Suppressor macrophage treated with lipopolysaccharide for 1 hour (primary cell): ENCODE measurements at places on chromosomes 4 and X.
A peak's percentile ranks its signal among the peaks of the same experiment; 100 is the strongest.

GRCh38 chr4:81257816-81258215 is 42.8 kb upstream of the PRKG2 start:
- DNase-seq = no peak

DNA sequence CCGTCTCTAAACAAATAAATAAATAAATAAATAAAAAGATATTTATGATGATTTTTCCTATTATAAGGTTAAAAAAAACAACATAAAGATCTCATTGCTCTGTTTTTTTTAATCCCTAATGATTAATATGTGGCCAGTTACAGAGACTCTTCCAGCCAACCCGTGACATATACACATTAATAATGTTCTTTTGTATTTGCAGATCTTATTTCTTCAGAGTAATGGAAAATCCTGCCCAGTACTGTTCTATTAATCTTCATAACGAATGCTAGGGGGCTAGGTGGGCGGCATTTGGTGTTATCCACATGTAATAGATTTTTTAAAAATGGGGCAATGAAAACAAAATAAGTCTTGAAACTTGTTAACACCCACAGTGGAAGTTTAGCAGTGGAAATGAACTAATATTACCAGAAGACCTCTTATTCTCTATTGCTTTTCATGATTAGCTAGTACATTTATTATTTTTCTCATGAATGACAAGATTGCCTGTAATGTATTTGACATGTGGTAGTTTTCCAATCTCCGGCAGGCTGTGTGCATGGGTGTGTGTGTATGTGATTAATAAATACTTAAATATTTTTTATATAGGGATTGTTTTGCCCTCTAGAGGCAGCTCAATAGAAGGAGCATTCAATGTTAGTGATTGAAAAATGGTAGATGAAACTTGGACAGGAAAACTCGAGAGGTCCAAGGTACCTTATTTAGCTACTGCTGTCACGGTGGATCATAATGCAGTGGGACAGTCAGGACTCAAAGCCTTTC is 457.4 kb downstream of the IL1RAPL1 start:
- no peak for DNase-seq

GRCh38 chr4:109764376-109764775 is 34.5 kb upstream of the PLA2G12A start:
- no peak for DNase-seq

DNA sequence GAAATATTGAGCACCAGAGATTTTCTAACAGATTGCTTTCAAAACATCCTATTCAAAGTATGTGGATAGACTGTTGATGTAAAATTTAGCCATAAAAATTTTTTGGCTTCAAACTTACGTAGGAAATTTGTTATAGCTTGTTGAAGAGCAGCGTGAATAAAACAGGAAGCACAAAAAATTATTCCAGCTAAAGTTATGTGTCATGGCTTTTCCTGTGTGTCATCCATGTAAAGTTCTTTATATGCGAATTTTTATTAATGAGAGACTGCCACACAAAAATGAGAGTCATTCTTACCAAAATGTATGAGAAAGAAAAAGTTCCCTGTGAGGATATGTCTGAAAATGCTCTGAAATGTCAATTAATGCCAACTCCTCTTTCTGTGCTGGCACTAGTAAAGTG is 19.5 kb downstream of the EPGN start:
- DNase-seq = peak; percentile 85

DNA sequence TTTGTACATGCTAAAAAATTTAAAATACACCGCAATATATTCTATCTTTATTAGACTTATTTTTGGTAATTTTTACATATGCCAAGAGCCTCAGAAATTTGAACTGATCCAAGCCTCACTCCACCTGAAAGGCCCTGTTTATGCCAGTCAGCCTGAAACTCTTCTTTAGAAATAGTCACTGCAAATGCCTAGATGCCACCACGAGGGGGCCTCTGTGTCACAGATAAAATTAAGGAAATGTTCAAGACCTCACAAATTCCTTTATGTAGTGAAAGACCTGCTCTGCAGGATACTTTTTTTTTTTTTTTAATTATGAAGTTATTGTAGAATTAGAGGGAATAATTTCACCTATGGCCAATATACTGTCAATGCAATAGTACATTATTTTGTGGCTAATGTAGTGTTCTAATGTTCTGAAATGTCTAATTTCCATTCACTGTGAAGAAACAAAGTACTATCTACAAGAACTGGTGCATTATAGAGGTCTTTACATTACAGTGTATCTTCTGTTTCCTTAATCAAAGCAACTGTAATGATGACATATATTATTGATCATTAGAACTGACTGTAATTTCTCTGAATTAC is 69.8 kb downstream of the DTHD1 start:
- DNase-seq = peak; percentile 85

GRCh38 chrX:76439188-76439587 is 11.7 kb downstream of the MAGEE1 start:
- no peak for DNase-seq

DNA sequence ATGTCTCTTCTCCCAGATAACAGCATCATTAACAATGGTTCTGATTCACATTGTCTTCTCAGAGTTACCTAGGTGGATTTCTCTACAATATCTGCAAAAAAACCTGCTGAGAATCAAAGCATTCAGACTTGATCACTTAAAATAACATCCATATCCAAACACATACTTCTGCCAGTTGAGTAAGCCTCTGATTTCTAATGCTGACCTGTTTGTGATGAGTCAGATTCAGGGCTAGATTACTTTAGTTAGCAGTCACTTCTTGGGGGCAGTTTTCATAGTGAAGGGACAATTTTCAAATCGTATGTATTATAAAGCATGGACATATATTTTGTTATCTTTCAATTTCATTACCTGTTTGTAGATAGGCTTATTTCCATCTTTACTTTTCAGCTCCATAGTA is 35.5 kb downstream of the CCNI start:
- peak; percentile 55 for DNase-seq

GRCh38 chr4:135338181-135338580 is 1136.6 kb upstream of the PABPC4L start:
- no peak for DNase-seq

DNA sequence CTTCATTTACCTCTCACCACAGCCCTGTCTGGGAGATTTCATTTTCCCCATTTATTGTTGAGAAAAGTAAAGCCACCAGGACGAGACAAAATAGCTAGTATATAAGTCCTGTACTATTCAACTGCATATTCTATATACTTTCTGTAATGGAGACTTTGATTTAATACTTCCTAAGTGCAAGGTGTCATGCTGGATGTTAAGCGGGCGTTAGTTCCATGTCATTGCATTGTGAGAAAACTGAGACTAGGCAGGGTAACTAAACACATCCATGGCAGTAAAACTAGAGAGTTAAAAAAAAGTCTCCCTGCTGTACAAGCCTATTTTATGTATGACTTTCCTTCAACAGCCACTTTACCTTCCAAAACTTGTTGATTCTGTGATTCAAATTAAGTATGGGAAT is 969.6 kb downstream of the STIM2 start:
- no peak for DNase-seq

DNA sequence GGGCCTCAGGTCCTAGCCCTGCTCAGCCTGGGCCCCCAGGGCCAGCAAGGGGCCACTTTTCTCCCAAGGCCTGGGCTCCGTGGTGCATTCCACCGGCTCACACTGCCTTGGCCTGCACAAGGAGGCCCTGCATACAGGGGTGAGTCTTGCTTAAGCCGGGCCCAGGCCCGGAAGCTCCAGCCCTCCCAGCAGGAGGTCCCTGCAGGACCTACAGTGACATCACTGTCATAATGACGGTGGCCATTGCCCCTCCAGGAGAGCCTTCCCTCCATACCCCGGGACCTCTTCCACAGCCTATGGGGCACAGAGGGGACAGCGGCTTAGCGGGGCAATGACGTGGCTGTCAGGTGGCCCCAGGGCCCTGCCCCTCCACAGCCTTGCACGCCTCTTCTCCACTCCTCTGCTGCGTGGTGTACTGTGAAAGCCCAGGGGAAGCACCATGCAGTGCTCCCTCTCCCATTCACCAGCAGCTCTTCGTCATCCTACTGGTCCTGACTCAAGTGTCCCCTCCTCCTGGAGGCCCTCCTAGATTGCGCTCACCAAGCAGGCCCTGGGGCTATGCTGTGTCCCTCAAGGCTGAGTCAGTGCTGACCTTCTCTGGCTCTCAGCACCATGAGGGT is 32.3 kb upstream of the AFAP1 start:
- no peak for DNase-seq

DNA sequence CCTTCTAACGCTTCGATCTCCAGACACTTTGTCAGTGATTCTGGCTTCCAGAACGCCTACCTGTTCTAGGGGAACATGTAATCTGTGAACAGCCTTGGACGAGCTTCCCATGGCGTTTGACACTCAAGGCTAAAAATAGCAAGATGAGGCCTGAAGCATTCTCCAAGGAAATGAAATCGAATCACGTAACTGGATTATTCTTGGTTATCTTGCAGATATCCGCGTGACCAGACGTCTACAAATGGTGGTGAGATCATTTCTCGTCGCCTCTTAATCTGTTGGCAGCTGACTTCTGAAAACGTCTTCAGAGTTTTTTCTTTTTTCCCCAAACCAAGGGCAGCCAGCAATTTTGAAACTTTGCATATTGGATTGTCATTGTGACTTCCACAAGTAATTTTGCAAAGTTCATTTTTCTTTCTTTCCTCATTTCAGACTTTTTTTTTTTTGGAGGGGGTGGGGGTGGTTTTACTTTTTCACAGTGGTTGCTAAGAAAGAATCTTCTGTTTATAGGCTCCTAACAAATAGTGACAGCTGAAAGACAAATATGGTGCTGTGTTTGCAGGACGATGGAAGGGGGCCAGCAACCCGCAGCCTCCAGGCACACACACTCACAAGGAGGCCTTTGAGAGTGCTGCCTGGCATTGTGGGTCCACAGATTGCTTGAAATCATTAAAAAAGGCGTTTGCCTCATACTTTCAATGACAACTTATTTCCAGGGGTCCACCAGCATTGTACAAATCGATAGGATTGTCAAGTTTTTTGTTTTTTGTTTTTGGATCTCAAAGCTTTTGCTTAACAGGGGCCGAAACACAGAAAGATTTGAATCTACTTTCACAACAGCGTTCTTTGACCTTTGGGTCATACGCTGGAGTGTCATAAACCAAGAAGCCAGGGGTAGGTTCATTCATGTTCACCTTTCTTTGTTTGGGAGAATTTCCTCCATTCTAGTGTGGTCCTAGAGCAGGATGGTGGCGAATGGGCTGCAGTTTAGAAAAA is 32.4 kb upstream of the PDLIM3 start:
- no peak for DNase-seq
